ENCODE measurements at places on chromosomes 4 and X.

DNA sequence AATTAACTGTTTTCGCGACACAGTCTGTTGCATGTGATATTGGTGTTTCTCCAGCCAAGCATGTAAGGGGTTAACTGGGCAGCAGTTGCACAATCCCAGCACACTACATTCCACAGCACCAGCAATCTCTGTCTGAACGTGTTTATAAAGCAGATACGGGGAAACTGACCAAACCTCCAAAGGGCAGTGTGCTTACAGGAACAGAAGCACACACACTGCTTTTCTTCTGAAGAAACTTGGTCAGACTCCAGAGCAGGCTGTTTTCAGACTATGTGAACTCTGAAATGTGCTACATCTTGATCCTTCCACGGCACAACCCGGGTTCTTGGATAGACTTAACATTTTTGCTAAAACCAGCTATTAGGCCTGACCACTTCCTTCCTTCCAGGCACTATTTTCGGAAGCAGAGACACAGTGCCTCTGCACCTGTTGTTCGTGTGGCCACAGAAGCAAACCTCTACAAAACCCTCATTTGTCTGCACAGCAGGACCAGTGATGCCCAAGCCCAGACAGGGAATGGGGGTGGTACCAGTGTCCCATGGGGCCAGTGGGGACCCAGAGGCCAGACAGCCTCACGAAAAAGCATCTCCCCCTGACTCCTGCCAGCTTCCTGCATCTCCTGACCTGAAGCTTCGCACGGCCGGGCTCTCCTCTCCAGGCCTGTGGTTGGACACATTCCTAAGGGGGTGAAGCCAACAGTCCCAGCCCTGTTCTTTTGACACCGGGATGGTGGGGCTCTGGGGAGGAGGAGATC lies 90.1 kb downstream of the IRF2 start:
- no peak for DNase-seq

GRCh38 chrX:45063319-45064095 lies 137.2 kb downstream of the DIPK2B start:
- DNase-seq = no peak

GRCh38 chr4:145589916-145590702 lies 29.1 kb upstream of the MMAA start:
- DNase-seq = no peak

- DNase-seq = no peak
Observed at GRCh38 chr4:169334335-169334734, 63.6 kb upstream of the SH3RF1 start.

DNA sequence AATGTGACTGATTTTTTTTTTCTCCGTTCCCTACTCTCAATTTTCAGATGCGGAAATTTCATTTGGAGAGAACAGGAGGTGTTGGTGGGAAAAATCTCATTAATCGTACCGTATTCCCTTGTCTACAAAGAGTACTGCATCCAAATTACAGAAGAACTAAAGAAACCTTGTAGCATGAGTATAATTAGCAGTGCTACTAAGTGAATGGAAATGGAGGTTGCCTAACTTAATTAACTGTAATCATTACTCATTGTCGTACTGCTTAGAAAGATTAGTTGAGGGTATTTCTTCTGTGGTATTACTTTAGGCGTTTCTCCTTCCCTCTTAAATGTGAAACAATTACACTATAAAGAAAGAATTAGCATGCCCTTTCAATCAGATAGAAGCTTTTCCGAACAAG lies 81.7 kb downstream of the DMD start:
- no peak for DNase-seq

DNA sequence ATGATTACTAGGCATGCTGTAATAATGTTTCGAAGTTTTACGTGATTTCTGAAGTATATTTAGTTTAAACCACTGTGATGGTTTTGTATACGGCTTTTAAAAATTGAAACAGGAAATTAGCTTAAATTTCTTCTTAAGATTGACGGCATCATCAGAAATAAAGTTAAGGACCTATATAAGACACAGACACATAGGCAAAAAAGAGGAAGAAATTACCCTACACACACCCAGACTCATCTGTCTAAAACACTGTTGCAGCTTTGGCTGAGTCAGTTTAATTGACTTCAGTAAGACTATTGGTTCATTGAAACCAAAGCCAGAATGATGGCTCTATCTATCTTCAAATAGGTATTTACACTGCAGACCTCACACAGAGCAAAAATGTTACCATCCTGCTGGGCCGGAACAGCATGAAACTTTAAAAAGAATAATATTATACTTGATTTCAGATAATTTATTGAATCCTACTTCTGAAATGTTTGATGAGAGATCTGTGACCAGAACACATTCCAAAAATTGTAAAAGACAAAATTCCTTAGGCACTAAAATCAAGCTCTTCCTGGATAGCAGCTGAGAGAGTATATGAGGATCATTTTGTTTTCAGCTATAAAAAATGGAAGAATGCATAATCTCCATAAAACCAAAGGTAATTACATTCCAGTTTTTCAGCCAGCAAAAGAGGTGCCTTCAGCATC lies 4.5 kb downstream of the HHIP start:
- no peak for DNase-seq

GRCh38 chr4:144734522-144734921 lies 88.6 kb downstream of the HHIP start:
- no peak for DNase-seq

- DNase-seq = no peak
Observed at GRCh38 chr4:4763822-4764557, 95.5 kb upstream of the MSX1 start.

GRCh38 chr4:98794565-98795205 lies 134.2 kb downstream of the EIF4E start:
- DNase-seq = peak; percentile 9

- no peak for DNase-seq
Observed at GRCh38 chr4:113524505-113525186, 236.9 kb downstream of the CAMK2D start.

DNA sequence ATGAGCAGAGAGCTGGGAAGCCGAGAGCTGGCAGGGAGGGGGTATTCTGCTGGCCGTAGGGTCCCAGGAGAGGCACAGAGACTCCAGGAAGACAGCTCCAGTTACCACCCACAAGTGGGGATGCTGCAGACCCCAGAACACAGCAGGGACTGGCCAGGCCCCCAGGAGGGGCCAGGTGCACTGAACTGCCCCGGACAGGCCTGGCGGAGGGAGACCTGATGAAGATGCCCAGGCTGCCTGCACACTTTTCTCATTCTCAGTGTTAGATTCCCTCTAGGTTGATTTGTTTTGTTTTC lies 110.8 kb downstream of the CPZ start:
- DNase-seq = no peak

GRCh38 chr4:40865696-40866095 lies 115.9 kb downstream of the NSUN7 start:
- DNase-seq = no peak

DNA sequence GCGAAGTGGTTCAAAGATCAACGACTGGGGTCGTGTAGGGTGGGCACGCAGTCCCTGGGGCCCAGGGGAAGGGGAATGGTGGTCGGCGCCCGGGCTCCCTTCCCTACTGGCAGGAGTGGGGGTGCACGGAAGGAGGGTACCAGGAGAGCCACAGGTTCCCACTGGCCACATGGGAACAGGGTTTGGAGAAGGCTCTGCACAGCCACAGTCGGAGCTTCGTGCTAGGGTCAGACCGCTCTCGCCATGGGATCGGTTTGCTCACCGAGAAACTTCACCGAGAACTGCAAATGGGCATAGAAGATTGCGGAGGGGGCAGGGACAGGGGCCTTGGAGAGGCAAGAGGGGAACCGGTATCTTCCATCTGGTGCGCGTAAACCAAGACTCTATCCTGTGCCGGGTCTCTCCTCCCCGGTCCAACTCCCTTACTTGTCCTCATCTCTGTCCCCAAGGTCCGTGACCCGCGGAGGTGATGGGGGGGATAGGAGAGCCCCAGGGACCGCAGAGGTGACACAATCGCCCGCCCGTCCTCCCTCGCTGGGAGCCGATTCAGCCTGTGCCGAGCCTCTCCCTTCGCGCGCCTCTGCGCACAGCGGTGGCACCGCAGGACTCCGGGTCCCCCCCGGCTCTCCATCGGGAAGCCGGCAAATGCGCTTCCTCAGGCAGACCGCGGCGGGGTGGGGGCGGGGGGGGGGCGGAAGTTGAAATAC lies 1.0 kb downstream of the SCD5 start:
- no peak for DNase-seq

DNA sequence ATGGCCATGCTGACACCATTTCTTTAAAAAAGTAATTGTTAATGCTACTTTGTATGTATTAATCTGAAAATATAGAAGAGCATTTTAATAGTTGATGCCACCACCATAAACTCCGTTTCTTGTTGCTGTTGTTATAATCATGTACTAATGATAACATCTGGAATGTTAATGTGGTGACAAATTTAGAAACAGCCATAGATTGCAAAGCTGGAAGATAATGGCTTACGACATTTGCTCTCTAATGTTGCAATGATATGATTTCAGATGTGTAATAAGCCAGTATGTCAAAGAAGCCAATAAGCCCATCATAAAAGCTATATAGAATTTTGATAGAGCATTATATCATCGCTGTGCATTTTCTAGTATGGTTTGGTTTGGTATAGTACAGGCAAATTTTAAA lies 579.4 kb upstream of the ZFP42 start:
- no peak for DNase-seq

- no peak for DNase-seq
Observed at GRCh38 chr4:118927974-118928373, 39.3 kb downstream of the SYNPO2 start.

GRCh38 chr4:40427128-40427527 lies 92.0 kb downstream of the CHRNA9 start:
- DNase-seq = no peak

DNA sequence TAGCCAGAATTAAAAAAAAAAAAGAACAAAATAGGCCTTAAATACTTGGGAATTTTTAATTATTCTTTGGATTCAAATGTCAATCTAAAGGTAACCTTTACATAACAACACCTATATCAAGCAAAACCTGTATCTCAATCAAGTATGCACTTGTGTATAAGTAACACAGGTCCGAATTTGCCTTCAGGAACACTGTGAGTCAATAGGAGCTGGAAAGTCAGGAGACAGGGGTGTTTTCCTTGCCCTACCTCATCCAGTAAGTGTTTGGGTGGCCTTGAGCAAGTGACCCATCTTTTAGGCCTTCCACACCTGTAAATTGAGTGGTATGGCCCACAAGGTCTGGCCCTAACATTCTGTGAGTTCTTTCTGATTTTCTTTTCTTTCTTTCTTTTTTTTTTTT lies 40.8 kb upstream of the VEGFD start:
- no peak for DNase-seq

GRCh38 chr4:94390804-94391410 lies 48.3 kb upstream of the HPGDS start:
- DNase-seq = no peak

GRCh38 chrX:2371026-2371711 lies 129.6 kb downstream of the DHRSX start:
- DNase-seq = no peak

- no peak for DNase-seq
Observed at GRCh38 chr4:62881901-62882300, 1527.3 kb downstream of the TECRL start.

GRCh38 chr4:183100827-183101226 lies 1.8 kb downstream of the WWC2 start:
- no peak for DNase-seq

DNA sequence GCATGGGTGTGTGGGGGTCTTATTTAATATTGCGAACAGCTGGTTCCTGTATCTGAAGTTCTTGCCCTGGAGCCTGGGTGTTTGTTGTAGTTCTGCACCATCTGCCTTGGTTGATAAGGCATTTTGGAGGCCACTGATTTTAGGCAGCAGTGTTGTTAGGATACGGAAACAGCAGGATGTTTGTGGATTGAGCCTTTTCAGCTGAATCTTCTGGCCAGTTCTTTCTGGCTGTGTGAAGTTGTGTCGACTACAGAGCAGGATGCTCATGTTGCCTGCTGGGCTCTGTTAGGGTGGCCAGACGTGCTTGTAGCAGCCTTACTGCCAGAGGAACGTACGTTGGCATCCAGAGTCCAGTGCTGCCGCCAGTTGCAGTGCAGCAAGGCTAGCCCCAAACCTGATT lies 134.2 kb downstream of the PTTG2 start:
- no peak for DNase-seq

GRCh38 chr4:66974665-66975064 lies 570.6 kb downstream of the CENPC start:
- no peak for DNase-seq

GRCh38 chr4:57320849-57321248 lies 210.7 kb upstream of the IGFBP7 start:
- no peak for DNase-seq

GRCh38 chr4:177951026-177951425 lies 508.8 kb upstream of the AGA start:
- no peak for DNase-seq

DNA sequence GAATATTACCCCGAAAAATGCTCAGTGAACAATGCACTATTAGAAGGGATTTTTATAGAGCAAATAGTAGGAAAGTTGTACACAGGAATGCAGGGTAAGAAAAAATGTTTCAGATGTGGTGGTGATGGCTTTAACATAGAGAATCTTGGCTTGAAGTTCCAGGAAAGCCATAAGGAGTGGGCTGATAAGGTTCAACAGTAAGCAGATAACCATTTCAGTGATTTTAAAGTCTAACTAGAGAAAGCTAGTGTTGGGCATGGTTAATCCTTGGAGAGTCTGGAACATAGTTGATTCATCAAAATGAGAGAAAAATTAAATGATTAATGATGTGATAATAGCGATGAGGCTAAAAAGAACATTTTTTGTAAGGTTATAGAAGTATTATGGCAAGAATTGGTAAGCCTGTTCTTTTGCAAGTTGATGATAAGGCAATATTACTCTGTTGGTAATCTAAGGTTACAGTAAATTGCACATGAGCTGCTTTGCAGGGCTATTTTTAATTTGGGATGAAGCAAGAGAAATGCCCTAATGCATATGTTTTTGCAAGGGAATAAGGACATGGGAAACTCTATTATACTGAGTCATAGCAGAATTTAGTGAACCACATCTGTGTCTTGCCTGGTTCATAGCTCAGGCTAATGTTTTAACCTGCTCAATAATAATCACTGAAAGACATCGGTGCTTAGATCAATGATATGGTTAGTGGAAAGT lies 44.3 kb downstream of the GALNTL6 start:
- no peak for DNase-seq

DNA sequence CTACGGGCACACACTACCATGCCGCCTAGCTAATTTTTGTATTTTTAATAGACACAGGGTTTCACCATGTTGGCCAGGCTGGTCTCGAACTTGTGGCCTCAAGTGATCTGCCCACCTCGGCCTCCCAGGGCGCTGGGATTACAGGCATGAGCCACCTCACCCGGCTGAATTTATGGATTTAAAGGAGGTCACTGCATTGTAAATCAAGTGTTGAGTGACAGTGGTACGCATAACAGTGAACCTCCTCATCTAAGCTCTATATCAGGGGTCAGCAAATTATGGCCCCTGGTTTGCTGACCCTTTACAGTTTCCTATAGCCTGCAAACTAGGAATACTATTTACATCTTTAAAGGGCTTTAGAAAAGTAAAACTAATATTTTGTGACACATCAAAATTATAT lies 2.6 kb upstream of the UXT start:
- DNase-seq = no peak

DNA sequence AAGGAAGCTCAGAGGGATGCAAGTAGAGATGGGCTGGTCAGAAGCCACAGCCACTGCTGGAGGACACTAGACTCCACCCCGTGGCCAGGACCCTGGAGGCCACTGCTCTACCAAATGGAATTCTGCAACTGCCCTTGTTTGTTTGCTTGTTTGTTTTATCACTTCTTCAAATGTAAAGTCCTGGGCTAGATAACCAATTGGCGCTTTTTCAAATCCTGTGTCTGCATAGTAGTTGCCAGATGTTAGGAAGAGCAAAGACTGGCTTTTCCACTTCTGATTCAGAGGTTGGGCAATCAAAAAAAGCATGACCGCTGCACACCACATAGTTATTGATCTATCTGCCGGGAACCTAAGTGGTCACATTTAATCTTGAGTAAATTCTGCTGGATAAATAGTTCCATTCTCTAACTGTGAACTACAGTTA lies 255.2 kb upstream of the SFRP2 start:
- DNase-seq = no peak
